Thymus (tissue), 14 donors: ENCODE measurements at places on chromosomes 6 and 20.

- no peak for DNase-seq
Observed at GRCh38 chr6:143513410-143513809, 1.9 kb upstream of the FUCA2 start.

- peak; percentile 39 for DNase-seq
Observed at GRCh38 chr6:106194949-106195921, 109.1 kb downstream of the PRDM1 start.

- DNase-seq = peak; percentile 80
Observed at GRCh38 chr20:50460608-50461267, 49.4 kb upstream of the PTPN1 start.

- DNase-seq = no peak
Observed at GRCh38 chr6:148556410-148556809, 190.4 kb upstream of the UST start.

DNA sequence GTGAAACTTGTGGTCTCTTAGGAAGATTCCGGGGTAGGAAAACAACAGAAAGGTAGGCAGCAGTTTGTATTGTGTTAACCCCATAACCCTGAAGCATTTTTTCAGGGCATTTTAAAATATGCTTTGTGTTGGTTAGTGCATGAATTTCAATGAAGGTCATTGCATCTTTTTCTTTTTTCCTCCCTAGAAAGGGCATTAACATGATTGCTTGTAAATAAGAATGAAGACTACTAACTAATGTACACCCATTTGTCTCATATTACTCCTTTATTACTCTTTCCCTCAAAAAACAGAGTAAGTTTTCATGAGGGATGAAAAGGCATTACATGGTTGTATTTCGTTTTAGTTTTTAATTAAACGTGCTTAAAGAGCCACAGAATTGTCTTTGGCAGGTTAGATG, 141.4 kb downstream of the OGFRL1 start:
- no peak for DNase-seq
